LHCN-M2 (cell line): ENCODE measurements at places on chromosomes 1 and 21. TPM values are rescaled to one million over a fixed set of nuclear protein-coding genes. Genes with fewer than 3 reads are reported as not detected.

Gene LIN28A
- total RNA-seq = under 0.01 TPM in 1 of 2 replicates, not detected in the other

Gene CR1L
- not detected in 2 replicates for total RNA-seq

Gene ACTA1
- 0.34 TPM in 1 of 2 replicates, not detected in the other for total RNA-seq

Gene OR14K1
- not detected in 2 replicates for total RNA-seq

Gene TNFSF4
- 23.9 and 26.1 TPM in 2 replicates for total RNA-seq

Gene GNL2
- 65.1 and 73.9 TPM in 2 replicates for total RNA-seq

- no peak for DNase-seq
Measured at GRCh38 chr1:170214117-170215032, 68.6 kb downstream of the NTMT2 start.

DNA sequence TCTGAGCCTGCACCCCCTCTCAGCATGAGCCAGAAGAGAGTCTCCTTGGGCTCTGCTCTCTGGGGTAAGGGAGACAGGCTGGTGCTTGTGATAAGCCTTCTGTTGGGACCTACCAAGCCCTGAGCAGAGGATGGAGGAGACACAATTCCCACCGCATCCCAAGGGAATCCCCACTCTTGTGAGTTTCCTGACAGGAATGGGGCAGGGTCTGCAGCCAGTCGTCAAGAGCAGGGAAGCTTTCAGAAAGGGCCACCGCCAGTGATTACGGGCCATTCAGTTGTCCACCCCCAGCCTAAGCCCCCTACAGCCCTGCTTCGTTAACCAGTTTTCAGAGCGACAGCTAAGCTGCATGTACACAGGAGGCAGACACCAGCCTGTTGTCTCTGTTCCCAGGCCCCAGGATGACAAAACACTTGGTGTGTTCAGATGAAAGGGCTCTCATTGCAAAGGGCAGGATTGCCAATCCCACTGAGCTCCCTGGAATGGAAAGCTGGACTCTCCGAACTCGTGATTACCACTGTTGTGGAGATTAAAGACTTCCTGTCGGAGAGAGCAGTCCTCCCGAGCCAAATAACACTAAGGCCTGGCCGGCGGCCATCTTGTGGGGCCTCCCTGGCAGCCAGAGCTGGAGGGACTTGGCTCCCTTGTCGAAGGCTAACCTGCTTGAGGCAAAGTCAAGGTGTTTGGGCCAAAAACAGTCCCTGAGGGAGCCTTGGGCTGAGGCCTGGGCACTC lies 37.4 kb upstream of the SLC30A1 start:
- DNase-seq = no peak
